Cerebellar cortex (tissue), 1 donor: ENCODE measurements at places on chromosomes 4 and X.

GRCh38 chr4:16809943-16810342, 88.5 kb downstream of the LDB2 start:
- no peak for DNase-seq

DNA sequence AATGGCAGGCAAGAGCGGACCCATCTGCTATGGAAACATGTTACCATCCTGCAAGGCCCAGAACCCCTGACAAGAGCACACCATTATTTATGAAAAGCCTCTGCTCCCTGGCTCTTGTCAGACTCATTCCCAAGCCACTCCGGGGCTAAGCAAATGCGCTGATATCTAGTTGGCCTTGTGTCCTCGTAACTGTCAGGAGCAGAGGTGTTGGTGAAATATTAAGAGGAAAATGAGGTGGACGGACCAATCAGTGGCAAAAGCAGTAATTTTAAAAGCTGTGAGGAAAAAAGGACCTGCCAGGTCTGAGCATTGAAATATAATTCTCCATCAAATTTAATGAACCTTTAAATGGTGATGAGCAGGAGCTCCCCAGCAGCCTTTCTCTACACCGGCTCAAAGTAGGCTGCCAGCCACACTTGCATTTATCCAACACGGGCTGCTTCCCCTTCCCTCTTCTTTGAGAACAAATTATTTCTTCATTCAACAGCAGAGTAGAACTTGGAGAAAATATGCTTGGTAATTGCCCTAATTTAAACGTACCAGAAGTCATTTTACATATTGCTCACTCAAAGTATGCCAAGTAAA, 214.3 kb downstream of the RASL11B start:
- no peak for DNase-seq

DNA sequence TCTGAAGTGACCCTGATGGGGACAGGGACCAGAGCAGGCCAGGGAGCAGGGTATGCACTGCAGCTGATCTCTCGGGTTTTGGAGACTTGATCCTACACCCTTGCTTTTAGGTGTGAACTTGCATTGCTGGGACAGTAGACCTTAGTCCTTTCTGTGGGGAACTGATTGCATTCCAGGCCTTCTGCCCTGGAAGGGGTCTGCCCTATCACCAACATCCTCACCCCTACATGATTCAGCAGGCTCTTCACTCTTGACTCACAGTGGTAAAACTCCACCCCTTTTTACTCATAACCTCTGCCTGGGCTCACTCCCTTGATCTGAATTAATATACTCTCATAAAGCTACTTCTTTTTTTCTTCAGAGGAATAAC, 6.6 kb upstream of the DDX60L start:
- no peak for DNase-seq

DNA sequence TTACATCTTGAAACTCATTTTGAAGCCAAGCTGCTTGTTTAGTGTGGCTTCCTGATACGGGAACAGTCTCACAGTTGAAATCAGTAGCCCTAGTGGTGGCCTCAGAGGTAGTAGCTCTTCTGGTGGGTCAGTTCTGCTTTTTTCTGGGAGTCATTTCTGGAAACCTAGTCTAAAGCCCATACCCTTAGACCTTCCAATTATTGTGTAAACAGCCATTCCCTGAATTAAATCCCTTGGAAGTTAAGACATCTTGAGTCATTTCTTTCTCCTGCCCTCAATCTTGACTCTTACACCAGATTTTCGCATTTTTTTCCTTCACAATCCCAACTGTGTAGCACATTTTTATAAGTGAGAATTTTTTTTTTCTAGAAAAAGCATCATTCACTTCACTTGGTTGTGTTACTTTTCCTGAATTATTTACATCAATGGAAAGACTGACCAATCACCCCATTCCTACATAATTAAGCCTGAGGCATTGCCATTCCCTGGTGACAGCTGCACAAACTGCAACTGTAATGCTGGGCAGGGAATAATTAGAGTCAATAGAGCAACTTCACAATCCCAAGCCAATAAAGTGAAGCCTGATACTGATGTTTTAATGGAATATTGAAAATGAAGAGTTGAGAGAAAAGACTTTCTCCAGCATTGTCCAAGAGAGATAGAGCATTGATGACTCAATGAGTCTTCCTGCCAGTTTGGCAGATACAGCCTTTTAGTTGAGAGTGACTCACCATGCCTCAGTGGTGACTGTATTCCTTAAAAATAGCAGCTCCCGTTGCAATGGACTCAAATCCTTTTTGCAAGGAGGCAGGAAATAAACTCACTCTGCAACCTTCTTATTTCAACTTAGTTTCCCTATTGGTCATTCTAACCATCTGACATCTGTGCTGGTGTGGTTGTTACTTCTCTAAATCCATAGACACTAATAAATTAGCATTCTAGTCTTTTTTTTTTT, 13.0 kb upstream of the SEPSECS start:
- DNase-seq = no peak

DNA sequence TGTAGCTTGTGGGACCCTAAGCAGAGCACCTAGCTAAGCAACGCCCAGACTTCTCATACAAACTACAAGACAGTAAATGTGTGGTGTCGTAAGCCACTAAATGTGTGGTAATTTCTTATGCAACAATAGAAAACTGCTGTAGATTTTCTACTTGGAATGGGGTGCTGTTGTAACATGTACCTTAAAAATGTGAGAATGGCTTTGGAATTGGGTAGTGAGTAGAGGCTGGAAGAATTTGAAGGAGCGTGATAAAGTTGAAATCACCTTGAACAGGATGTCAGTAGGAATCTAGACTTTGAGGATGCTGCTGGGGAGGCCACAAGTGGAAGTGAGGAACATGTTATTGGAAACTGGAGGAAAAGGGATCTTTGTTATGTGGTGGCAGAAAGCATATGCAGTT, 43.2 kb upstream of the FUNDC1 start:
- no peak for DNase-seq

DNA sequence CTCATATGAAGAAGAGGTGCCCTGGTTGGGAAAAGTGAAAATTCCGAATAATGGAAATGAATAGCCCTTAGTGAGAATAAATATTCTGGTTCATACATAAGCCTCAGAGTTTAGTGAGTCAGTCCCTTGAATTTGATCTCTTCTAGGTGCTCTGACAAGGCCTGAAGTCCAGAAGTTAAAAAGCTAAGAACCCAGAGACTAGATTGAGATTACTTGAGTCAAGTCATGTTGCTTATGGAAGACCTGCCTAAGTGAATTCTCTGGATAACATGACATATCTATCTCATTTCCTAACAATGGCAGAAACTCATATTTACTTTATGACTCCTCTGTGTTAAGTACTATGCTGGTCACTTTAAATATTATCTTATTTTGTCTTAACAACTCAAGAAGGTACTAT, 10.5 kb upstream of the PRSS48 start:
- DNase-seq = no peak

- no peak for DNase-seq
Measured at GRCh38 chr4:12041828-12042227, 613.1 kb upstream of the HS3ST1 start.

DNA sequence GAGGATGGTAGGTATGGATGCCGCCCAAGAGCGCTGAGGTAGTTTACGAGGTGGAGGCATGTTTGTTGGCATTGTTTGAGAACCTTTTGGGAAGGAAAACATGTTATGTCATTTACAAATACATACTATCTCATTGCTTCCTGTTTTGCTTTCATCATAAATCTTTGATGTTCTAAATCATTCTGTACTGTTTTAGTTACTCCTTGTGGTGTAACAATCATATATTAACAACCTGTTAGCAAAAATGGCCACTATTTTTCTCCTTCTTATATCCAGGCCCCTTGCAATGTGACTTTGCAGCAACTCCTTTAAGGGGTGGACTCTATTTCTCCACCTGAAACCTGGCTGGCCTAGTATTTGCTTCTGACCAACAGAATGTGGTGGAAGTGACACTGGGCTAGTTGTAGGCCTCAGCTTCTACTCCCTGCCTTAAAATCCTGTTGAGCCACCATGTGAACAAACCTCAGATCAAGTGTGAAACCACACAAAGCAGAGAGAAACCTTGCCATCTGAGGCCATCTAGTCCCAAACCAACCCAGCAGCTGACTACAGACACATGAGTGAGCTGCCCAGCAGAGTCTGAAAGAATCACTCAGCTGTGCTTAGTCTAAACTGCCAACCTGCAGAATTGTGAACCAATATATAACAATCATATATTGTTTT, 15.8 kb upstream of the CXorf38 start:
- no peak for DNase-seq

DNA sequence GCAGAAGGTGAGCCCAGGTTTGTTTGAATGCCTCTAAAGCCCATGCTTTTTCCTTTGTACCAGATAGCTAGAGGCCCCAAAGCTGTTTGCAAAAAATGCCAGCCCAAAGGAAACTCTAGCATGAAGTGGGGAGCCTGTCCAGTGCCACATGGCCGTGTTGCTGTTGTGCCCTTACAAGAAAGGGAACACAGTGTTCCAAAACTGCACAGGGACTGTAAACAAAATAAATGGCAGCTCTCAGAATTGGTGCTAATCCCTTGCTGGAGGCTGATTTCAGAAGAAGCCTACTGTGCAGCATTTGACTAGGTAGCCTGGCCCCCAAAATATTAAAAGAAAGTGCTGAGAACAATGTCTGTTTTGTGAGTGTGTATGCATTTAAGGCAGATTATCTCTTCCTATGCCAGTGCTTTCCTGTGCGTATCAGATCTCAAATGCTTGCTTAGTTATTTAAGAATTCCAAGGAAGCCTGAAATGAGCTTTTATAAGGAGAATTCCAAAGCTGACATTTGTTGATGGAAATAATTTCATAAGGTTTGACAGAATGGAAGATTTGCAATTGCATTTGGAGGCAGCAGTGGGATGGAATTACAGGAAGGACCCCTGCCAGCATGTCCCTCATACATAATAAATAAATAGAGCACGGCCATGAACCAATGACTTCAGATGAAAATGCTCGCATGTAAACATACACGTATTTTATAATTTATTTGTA, 115.7 kb downstream of the IRF2 start:
- peak; percentile 8 for DNase-seq

DNA sequence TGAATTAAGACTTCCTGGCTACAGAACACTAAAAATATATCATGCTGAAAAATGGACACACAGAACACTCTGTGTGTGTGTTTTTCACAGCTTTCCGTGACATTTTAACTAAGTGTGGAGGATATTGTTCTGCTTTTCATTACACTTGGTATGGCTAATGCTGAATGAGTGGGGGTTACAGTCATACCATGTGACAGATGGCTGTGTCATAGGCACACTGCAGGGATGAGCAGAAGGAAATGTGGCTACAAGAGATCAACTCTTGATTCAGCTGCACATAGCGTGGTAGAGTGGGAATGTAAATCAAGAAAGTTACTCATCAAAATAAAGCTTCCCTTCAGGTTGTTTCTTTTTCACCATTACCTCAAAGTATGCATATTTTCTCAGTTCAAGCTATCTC, 669.8 kb downstream of the IQCM start:
- no peak for DNase-seq

GRCh38 chrX:3777416-3777815, 64.0 kb upstream of the PRKX start:
- no peak for DNase-seq

- no peak for DNase-seq
Measured at GRCh38 chr4:136713140-136713539, 819.2 kb downstream of the PCDH18 start.

DNA sequence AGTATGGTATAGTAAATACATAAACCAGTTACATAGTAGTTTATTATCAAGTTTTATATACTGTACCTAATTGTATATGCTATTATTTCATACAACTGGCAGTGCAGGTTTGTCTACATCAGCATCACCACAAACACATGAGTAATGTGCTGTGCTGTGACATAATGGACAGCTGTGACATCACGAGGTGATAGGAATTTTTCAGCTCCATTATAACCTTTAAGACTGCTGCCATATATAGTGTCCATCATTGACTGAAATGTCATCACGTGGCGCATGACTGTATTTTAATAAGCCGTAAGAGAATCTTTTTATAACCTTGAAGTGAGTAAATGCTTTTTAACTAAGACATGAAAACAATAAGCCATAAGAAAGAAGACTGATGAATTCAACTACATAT, 44.8 kb upstream of the ANK2 start:
- no peak for DNase-seq

GRCh38 chr4:7878323-7878722, 61.3 kb downstream of the AFAP1 start:
- DNase-seq = no peak

- no peak for DNase-seq
Measured at GRCh38 chrX:143615851-143616250, 20.1 kb downstream of the SLITRK4 start.

DNA sequence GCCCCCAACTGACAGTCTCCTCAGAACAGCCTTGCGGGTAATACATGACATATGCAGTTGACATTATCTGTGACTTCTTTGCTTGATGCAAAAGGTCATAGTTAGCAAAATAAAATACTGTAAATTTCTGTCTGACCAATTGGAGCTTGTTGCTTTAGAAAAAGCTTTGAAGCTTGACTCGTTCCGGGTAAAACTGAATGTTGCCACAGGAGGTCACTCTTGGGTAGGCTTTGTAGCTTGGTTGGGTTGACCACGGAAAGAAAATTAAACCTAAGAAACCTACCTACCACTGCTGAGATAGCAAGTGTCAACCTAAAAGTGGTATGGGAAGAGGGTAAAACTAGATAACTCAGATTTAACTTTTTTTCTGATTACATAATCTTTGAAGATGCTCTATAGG, 23.2 kb downstream of the PRPS2 start:
- peak; percentile 61 for DNase-seq

GRCh38 chrX:10178866-10179463, 22.2 kb downstream of the CLCN4 start:
- DNase-seq = no peak
